ENCODE measurements at places on chromosomes 3 and 15.

GRCh38 chr3:128555098-128555825 is 62.3 kb upstream of the GATA2 start:
- DNase-seq = no peak

DNA sequence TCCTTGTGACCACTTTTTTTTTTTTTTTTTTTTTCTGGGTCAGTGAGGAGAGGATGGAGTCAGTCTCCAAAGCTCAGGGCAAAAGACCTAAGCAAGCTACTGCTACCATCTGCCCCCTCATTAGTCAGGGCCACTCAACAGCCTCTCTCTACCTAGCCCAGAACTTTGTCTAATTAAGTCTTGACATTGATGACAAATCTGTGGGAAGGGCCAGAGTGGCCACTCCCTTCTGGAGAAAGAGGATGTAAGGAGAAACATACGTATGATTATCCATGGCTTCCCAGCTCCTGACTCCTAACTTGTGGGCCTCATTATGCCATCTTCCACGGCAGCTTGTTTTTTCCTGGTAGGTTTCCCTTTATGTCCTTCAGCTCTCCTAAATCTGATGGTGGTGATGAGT is 37.9 kb downstream of the NR1I2 start:
- DNase-seq = no peak

GRCh38 chr3:127458696-127459604 is 131.6 kb downstream of the TPRA1 start:
- DNase-seq = no peak

DNA sequence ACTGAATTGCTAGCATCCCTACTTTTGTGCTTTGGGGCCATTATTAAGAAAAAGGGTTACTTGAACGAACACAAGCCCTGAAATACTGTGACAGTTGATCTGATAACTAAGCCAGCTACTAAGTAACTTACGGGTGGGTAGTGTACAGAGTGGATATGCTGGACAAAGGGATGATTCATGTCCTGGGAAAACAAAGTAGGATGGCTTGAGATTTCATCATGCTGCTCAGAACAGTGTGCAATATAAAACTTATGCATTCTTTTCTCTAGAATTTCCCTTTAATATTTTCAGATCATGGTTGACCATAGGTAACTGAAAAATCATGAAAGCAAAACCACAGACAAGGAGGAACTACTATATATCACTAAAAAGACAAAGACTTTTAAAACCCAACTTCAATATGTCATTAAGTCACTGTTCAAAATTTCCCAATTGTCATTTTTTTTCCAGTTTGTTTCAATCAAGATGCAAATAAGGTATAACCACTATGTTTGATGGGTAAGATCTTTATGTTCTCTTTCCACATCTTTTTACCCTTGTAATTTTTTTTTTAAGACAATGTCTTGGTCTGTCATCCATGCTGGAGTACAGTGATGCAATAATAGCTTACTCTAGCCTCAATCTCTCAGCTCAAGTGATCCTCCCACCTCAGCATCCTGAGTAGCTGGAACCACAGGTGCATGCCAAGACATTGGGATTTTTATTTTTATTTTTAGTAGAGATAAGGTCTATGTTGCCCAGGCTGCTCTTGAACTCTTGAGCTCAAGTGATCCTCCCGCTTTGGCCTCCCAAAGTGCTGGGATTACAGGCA is 67.7 kb downstream of the IFT80 start:
- DNase-seq = no peak

DNA sequence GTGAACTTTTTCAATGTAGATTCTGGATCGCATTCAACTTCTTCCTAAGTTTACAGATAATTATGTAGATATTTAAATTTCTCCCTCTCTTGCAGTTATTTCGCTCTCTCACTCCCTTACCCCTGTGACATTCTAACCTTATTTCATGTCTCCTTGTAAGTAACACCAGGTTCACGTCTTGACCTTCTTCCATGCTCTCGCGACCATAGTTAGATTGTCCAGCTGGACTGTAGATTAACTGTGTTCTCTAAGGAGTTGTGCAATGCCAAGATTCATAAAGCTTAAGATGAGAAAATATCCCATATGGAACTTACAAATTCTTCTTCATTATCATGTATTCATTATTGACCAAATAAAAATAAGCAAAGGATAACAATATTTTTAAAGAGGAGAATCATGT is 430.5 kb downstream of the GABRG3 start:
- DNase-seq = no peak

- DNase-seq = no peak
Measured at GRCh38 chr3:101847328-101847727, 2.0 kb upstream of the NFKBIZ start.

DNA sequence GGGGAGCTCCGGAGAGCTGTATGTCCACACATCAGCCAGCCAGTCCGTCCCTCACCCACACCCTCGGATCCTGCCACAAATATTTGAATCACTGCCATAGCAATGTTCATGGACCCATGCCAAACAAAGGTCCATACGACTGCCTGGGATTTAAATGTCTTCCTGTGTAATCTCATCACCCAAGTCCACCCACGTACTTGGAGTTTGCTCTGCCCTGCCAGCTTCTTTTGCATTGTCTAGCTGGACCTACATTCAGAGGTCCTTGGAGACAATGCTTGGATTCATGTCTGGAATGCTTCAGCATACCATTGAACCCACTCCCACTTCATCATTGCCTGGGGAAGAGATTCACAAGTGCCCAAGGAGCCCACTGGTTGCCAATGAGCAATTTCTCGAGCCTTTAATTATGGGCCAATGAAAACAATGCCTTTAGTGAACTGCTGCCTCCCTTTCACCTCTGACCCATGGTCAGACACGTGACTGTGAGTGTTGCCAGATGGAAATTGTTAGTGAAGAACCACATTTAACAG is 90.4 kb upstream of the PHLDB2 start:
- no peak for DNase-seq

DNA sequence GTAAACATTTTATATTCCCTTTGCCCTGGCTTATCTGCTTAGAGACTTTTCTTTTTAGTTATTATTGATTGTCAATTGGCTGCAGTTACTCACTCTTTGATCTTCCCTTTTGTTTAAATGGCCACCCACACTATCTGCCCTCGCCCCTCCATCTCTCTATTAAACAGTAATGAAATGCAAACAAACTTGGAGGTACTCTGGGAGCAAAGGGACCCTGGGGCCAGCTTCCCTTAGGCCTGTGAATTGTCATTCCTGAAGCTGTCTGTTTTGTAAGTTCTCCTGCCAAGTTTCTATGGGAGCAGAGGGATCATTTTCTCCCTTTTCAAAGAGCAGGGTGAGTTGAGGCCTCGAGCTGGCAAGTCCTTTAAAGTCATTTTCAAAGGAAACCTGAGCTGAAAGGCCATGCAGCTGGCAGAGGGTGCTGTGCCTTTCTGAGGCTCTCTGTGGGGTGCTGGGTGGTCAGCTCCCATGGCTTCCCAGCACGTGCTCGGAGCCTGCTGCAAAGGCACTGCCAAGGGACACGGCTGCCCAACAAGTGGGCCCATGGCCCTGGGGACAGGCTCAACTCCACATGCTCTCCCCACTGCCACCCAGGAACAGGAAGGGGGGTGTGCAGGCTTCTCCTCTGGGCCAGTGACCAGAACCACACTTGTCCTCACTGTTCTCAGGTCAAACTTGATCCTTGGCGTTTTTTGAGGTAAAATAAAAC is 17.4 kb upstream of the RTP2 start:
- DNase-seq = no peak

DNA sequence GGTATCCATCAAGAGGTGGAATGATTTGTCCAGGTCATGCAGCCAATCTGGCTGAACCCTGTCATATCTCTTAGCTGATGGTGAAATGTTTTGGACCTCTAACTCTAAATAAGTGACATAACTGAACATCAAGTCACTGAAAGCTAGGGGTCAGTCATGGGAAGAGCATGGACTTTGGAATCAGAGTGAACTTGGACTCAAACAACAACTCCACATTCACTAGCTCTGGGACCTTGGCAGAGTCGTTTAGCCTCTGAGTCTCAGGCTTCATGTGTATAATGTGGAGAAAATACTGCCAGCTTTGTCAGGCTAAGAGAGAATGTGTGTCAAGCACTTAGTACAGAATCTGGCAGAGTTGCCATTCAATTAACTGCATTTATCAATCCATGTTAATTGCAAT is 557.8 kb upstream of the CFAP20DC start:
- DNase-seq = no peak

DNA sequence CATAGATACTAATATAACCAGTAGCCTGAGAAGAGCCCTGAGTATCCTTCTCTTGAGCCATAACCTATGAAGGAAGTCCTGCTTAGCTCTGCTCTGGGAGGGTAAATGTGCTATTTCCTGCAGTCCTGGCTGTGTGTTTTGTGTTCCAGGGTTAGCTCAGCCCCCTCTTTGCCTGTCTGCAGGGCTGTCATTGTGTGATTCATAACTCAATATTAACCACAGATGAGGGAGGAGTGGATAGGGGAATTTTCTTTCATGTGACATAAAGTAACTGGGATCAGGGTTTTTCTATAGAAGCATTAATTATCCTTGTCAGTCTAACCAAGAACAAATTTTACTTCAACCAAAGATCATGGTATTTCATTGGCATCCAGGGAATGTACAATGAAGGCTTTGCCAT is 183.3 kb upstream of the ZBTB20 start:
- no peak for DNase-seq

DNA sequence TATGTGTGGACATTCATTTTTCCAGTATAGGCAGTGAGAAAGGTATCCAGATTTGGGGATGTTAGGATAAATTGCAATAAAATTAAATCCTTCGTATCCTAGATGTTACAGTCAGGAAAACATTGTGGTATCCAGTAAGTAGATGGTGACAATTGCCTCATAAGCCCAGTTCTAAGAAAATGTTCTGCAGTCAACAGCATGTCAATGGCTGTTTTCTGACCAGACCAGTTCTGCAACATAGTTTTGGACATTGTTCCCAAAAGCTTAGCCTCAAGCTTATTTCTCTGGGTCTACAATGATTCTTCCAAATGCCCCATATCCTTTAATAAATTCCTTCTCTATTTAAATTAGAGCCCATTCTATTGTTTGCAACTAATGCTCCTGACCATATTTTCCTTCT is 480.7 kb downstream of the FHIT start:
- DNase-seq = no peak

- no peak for DNase-seq
Measured at GRCh38 chr3:5568451-5568850, 380.9 kb downstream of the EDEM1 start.

DNA sequence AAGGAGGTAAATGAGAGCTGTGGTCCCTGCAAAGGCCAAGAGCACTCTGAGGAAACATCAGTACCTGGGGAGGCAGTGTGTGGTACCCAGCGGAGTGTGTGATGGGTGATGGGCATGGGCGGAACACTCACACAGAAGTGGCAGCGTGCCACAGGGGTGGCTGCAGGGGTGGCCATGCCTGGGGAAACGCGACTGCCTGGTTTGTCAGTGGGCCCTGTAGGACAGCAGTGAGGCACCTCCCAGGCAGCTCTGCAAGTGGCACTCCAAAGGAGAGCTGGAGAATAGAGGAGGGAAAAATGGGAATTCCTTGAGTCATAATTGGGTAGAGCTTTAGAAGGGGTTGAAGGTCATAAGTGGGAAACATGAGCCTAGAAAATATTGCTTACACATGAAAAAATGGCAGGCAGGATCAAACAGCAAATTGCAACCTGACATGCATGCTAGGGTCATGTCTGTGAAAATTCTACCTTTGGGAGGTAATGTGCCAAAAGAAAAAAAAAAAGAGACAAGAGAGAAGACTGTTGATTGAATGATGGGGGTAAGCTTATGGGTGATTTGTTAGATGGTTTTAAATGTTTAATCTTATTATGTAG is 138.4 kb downstream of the RPLP1 start:
- no peak for DNase-seq

DNA sequence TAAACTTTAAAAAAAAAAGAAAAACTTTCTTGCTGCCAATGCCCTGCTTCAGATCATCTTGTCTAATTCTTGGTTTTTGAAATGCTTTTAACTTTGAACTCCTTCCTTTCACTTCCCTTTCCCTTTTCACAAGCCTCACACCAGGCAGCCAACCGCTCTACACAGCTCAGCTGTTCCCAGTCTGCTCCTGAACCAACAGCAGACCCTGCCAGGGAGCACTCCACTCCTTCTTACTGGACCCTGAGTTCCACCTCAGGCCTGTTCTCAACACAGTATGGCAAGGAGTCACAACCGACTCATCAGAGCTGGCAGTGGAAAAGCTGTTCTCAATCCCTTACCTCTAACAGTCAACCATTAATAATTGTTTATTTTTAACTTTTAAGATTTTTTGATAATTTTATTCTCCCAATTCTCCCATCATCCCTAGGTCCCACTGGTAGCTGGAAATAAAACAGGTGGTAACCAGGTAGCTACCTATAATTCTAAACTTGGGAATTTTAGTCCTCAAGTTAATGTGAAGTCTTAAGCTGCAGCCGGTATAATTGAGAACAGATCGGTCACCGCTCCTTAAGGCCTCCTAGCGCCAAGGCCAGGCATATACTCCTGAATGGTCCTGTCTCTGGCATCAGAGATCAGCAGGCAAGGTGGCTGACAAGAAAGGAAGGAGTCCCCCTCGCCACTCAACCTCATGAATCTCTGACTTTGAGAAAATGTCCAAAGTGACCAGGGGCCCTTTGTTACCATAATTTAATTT is 43.9 kb downstream of the BOC start:
- no peak for DNase-seq

DNA sequence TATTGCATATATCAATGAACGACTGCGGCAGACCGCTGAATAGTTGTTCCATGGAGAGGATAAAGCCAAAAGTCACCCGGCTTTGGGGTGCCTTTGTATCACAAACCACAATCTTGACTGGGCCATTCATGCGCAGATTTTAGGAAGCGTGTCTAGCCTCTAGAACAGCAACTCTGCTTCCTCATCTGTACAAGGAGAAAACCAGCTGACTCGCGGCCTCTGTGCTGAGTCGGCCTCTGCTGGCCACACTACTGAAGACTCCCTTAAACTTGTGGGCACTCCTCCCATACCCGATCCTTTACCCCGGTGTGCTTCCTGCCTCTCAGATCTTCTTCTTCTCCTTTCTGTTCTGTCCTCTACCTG is 872 bp downstream of the DLEC1 start:
- DNase-seq = no peak

DNA sequence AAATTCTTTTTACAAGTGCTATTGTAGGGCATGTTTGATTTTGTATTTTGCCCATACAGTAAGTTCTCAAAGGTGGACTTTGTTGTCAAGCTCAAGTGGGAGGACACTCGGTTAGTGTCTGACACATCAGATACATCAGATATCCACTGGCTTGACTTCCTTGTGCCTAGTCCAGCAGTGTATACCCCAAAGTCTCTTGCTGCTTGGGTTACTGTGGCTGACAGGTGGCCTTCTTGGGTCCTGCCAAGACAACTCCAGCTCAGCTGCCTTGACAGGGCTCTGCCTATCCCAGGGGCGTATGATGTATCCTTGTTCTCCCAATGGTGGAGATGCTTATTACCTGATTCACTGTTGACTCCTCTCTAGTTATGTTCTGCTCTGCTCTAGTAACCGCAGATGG is 214.9 kb downstream of the CBLB start:
- no peak for DNase-seq

Measured in omental fat pad (tissue), 4 donors.